ENCODE measurements at places on chromosomes 12 and 14.

DNA sequence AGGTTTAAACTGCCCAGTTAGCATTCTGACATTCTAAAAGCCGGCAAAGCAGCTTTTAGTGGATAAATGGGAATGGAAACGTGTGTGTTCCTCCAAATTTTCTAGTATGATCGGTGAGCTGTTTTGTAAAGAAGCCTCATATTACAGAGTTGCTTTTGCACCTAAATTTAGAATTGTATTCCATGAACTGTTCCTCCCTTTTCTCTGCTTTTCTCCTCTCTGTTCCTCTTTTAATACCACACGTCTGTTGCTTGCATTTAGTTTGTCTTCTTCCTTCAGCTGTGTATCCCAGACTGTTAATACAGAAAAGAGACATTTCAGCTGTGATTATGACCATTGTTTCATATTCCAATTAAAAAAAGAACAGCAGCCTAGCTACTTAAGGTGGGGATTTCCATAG is 10.7 kb downstream of the DYRK2 start:
- peak; percentile 20 for DNase-seq

GRCh38 chr14:51260225-51260624 is 20.2 kb downstream of the TMX1 start:
- DNase-seq, result no peak

DNA sequence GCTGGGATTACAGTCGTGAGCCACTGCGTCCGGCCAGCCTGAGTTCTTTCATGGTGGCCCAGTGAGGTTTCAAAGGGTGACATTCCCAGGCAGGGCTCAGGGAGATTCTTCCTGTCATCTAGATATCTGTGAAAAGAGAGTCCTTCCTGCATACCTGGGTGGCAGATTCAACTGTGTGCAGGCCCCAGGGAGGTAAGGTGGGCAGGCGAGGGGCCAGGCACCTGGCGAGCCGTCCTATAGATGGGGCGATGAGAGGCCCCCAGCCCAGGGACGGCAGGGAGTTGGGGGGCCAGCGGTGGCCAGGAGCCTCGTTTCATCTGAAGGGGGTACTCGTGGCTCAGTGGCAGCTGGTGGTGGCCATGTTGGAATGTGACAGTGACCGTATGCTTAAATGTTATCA is 7.1 kb upstream of the EP400 start:
- DNase-seq, result no peak

DNA sequence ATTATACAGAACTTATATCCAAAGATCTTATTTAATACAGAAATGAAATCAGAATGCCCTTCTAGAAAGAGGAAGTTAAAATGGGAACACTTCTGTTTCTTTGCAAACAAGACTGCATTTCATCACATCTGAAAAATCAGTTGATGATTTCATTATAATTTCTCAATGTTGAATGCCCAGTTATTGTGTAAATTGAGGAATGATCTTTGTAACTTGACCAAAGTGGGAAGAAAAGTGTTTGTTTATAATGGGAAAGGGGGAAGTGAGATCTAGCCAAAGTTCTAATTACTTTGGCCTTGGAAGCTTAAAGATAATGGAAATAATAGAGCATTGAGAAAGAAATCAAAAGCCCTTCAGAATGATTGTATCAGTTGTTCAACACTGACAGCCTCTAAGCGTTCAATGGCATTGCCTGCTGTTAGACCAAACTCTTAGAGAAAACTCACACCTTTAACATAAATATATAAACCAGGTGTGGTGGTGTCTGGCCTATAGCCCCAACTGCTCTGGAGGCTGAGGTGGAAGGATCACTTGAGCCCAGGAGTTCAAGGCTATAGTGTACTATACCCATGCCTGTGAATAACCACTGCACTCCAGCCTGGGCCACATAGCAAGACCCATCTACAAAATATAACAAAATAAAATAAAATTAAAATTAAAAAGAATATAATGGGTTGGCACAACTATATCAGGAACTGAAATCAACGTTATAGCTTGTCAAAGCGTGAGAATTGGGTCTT is 9.9 kb upstream of the LYZ start:
- peak; percentile 36 for DNase-seq

DNA sequence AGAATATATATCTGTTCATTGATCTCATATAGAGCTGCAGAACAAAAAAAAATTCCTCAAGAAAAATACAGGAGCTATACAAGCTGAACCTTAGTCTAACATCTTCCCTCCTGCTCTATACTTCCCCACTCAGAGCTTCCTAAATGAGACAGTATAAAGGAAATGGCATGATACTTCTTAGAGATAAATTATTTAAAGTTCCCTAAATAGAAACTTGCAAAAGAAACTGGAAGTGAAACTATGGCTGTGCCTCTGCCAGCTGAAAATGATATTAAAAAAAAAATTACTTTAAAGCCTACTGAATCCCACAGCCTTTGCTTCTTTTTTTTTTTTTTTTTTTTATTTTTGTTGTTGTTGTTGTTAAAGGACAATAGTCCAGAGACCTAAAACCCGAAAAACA is 11.6 kb upstream of the NEK9 start:
- peak; percentile 18 for DNase-seq
